GM13977 (cell line): ENCODE measurements at places on chromosomes 12 and 14.

GRCh38 chr14:93785423-93785822 is 2.9 kb downstream of the PRIMA1 start:
- DNase-seq, result no peak

- DNase-seq, result no peak
Measured at GRCh38 chr12:50784501-50784900, 20.6 kb downstream of the ATF1 start.

GRCh38 chr14:97253756-97254155 is 456.6 kb downstream of the VRK1 start:
- no peak for DNase-seq

DNA sequence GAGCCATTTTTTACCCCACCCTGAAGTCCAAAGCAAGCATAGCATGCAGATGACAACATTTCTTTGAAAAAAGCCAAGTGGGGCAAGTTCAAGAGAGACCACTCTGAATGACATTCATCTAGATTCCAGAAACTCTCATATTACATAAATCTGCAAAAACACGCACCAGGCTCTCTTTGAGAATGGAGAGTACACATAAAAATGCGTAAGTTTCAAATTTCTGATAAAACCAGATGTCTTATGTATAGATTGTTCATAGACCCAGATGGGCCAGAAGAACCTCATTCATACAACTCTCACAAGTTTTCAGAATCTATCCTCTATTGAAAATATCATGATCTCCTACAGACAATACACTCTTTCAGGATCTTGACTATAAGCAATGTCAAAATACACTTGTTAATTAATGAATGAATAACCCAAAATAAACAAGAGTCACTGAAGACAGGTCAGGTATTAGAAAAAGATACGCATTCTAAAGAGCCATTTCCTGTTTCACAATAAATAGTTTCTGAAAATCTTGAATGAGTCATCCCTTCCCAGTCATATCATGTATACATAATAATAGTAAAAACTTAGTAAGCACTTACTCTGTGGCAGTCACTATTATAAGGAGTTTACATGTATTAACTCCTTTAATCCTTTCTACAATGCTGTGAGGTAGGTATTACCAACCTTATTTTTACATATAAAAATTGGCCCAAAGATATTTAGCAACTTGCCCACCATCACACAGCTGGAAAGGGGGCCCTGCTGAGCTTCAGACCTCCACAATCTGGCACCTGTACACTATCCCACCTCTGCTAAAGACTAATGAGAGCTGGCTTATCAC is 72.0 kb downstream of the PPP2R5E start:
- peak; percentile 53 for DNase-seq

DNA sequence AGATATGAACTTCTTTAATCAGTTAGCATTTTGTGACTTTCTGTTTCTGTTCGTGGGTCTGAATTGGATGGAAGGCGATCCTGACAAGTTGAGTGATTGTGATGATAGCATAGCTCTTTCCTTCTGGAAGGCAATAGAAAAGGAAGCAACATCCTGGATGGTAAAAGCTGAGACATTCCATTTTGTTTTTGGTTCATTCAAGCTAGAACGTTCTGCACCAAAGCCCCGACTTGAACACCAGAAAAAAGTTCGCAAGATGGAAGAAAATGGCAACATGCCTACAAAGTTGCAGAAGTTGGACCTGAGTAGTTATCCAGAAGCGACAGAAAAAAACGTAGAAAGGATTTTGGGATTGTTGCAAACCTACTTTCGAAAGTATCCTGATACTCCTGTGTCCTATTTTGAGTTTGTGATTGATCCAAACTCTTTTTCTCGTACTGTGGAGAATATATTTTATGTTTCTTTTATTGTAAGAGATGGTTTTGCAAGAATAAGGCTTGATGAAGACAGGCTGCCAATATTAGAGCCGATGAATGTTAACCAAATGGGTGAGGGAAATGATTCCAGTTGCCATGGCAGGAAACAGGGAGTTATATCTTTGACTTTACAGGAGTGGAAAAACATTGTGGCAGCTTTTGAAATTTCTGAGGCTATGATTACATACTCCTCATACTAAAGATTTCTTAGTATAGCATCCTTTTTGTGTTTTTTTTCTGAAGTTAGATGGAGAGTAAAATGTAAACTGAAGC is 896 bp downstream of the EID3 start:
- DNase-seq, result no peak

- no peak for DNase-seq
Measured at GRCh38 chr14:53993920-53994607, 37.4 kb upstream of the BMP4 start.

GRCh38 chr12:84512751-84513150 is 399.8 kb downstream of the SLC6A15 start:
- no peak for DNase-seq

GRCh38 chr12:74408601-74409166 is 129.0 kb upstream of the ATXN7L3B start:
- no peak for DNase-seq

- no peak for DNase-seq
Measured at GRCh38 chr14:65790172-65790815, 377.8 kb downstream of the FUT8 start.

DNA sequence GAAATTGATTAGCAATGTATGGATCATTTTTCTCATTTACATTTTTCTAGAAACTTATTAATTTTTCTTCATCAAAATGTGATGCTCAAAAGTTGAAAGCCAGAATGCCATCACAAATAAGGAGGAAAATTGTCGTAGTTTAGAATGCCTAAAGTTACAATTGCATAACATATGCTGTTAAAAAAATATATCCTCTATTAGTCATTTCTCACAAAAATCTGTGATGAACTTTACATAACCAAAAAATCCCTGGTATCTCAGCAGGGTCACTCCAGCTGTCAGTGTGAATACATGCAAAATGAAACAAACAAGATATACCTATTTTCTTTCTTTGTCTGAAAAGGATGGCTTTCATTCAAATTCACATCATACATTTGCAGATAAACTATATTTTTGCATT is 358.9 kb downstream of the PAWR start:
- DNase-seq, result no peak

DNA sequence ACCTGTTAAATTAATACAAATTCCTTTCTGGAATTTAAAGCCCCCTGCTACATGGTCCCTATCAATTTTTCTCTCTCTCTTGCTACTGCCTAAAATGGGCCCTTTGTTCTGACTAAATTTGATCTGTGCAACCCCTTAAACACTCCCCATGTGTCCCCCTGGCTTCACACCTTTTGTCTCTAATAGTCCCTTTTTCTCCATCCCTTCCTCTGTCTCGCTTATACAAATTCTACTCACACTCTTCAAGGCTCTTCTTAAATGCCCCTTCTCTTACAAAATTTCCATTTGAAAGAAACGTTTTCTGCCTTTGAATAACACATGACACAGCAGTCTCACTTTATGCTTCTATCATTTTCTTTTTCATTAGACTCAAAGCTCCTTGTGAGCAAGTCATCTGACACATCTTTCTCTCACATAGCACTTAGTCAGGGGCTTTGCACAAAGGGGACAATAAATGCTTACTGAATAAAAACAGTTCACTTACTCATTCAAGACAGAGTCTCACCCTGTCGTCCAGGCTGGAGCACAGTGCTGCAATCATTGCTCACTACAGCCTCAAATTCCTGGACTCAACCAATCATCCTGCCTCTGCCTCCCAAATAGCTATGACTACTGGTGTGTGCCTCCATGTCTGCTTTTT is 41.5 kb upstream of the NR2C1 start:
- no peak for DNase-seq

DNA sequence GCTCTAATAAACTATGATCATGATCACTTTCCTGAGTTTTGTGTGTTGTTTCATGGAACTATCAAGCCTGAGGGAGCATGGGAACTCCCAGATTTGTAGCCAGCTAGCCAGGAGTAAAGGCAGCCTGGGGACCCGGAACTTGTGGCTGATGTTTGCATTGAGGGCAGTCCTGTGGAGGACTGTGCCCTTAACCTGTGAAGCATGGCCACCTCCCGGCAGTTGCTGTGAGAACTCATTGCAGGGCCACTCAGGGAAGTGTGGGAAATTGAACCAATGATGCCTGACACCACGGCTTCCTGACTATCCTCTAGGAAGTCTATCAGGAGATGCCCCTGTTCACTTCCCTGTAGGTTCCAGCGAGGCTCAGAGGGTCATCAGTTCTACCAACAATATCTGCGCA is 250.6 kb downstream of the DAD1 start:
- DNase-seq, result no peak

DNA sequence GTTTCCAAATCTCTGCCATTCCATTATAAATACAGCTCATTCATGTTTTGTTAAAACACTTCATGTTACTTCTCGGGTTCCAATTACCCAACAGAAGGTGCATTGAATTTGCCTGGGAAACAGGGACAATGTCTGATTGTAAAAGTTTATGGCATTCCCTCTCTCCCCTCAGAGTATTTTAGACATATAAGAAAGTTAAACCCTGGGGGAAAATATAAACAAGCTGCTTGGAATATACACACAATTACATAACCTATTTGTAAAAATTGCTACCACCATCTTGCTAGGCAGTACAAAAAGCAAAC is 60.0 kb downstream of the BTG1 start:
- no peak for DNase-seq

GRCh38 chr12:69684466-69684865 is 14.6 kb downstream of the BEST3 start:
- DNase-seq, result no peak

DNA sequence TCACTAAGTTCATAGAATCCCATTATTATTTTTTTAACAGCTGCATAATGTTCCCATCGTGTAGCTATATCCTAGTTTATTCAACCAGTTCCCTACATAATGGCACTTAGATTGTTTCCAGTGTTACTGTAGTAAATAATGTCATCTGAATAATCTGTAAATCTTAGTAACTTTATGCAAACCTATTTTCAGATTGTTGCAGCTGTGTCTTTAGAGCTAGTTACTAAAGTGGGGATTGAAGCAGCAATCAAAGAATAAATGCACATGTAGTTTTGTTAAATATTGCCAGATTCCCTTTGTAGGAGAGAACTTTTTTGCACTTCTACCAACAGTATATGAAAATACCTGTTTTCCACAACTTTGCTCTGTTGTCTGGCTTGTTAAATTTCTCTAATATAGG is 13.1 kb downstream of the ARID2 start:
- no peak for DNase-seq

GRCh38 chr12:80576641-80577418 is 130.6 kb upstream of the MYF6 start:
- DNase-seq, result no peak

- peak; percentile 84 for DNase-seq
Measured at GRCh38 chr14:95233702-95234241, 76.4 kb upstream of the DICER1 start.

DNA sequence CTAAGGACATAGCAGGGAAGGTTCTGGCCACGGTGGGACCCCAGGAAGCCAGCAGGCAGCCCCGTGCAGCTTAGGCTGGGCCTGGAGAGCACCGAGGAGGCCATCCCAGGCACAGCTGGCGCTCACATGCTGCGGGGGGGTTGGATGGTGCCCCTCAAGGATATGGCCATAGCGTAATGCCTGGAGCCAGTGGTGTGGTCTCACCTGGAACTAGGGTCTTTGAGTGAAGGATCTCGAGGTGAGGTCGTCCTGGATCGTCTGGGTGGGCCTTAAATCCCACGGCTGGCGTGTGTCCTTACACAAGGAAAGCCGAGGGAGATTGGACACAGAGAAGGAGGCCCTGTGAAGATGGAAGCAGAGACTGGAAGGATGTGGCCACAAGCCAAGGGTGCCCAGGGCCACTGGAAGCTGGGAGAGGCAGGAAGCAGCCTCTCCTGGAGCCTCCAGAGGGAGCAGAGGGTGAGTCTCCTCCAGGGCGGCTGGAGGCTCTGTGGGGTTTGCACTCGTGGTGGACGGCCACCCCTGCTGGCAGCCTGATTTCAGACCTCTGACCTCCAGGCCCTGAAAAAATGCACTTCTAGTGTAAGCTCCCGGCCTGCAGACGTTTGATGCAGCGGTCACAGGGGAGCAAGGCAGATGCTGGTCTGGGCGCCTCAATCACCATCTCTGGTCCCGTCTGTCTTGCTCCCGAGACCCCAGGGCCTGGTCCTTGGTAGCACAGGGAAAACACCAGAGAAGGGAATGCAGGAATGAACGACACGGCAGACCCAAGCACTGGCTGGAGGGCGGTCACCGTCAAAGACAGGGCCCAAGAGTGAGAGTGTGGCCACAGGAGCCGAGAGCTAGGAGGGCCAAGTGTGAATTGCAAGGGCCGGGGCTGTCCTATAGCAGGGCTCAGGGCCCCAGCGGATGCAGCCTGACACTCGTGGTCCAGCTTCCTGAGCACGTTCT is 218.6 kb downstream of the KIF26A start:
- no peak for DNase-seq

DNA sequence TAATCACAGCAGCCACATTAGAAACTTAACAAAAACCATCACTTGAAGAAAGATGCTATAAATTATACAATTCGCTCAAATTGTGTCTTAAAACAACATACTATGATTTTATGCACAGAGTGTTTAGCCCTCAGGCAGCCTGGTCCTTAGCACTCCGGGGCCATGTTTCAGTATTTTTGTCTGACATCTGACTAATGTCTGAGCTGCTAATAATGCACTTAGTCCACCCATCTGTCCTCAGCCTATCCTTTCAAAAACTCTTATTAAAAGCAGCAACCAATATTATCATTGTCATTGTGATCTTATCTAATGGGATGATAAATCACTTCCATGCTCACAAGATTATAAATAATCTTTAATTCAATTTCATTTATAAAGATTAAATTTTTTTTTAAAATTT is 602.7 kb upstream of the FOXG1 start:
- no peak for DNase-seq

- DNase-seq, result no peak
Measured at GRCh38 chr12:694734-695503, 31.7 kb upstream of the NINJ2 start.

DNA sequence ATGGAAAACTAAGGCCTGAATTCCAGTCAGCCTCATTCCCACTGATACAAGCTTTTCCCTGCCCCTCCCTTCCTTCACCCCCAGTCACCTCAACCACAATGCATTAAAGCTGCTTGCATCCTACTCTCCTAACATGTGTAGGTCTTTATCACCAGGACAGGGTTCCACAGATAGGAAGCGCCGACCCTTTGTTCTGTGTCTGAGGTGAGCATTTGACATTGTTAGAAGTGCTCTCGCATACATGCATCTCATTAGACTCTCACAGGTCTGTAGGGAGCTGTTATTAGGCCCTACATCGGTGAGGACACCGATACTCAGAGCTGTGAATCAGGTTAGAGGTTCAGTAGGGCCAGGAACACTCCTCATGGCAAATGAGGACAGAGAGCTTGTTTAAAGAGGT is 13.2 kb upstream of the EDDM3A start:
- no peak for DNase-seq

DNA sequence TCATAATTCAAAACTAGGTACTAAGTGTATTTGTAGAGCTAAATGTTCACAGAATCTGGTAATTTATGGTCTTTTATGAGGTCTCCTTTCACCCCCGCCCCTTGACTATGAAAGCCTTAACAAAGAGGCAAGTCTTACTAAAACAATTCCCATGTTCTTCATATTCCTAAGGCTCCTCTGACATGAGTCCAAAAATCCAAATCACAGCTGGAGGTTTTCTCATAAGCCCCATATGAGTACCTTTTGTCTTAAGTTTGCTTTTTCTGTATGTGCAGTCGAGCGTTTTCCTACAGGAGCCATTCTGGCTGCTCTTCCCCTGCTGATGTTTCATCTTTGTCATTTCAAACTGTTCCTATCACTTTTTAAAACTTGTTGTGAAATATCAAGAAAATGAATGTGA is 55.2 kb downstream of the SIX1 start:
- no peak for DNase-seq
